ENCODE measurements at places on chromosomes 1 and 21.
A peak's percentile ranks its signal among the peaks of the same experiment; 100 is the strongest.

DNA sequence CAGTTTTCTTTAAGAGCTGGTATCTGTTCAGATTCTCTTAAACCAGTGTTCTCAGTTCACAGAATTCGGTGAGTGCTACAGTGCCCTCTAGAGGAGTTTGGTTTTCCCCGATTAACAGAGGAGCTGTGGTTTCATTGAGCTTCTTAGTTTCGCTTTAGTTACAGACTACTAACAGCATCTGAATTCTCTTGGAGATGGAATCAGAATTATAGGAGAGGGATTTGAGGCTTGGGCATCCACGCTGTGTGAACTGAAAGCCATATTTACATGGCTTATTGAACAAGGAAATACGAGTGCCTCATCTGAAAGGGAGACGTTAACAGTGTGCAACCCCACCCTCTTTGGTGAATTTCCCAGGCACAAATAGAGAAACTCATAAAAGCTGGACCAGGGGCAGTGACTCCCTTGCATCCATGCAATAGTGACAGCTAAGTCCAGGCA is 202.0 kb downstream of the USH2A start:
- peak; percentile 55 for DNase-seq

GRCh38 chr1:93676427-93676826 is 5.2 kb downstream of the BCAR3 start:
- DNase-seq, result no peak

GRCh38 chr21:31543191-31543590 is 116.3 kb upstream of the SOD1 start:
- DNase-seq, result no peak

DNA sequence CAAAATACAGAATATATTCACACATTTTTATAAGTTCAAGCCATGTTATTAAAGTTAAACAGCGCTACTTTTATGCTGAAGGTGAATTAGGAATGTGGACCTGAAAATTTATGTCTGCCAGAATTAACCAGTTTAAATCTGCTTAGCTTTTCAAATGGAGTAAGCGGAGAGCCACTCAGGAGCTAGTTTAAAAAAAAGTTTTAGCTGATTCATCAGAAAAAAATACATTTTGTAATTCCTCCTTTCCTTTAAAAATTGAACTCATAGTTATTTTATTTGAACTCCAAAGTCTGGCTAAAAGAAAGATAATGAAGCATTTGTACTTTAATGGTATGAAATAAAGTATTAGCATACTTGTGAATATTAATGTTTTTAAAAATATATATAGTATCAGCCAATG is 21.2 kb downstream of the C21orf91 start:
- no peak for DNase-seq

GRCh38 chr1:211752317-211752716 is 76.9 kb upstream of the NEK2 start:
- no peak for DNase-seq

- no peak for DNase-seq
Observed at GRCh38 chr1:205339197-205339702, 17.5 kb downstream of the KLHDC8A start.

DNA sequence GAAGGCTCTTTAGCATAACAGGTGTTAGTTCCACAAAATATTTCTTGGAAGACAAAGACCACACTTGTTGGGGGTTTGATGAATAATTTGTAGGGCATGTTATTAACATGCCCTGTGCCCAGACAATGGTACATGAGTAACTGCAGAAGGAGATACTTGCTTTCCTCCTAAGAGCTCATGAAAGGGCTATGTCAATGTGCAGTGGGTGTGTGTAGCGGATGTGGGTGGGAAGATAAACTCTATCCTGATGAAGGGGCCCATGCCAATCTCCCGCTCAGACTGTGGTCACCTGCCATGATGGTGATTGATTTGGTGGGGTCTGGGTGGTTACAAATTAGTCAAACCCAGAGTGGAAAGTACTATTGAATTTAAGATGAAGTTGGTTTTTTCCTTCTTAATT is 69.8 kb upstream of the DNAH14 start:
- DNase-seq, result no peak

DNA sequence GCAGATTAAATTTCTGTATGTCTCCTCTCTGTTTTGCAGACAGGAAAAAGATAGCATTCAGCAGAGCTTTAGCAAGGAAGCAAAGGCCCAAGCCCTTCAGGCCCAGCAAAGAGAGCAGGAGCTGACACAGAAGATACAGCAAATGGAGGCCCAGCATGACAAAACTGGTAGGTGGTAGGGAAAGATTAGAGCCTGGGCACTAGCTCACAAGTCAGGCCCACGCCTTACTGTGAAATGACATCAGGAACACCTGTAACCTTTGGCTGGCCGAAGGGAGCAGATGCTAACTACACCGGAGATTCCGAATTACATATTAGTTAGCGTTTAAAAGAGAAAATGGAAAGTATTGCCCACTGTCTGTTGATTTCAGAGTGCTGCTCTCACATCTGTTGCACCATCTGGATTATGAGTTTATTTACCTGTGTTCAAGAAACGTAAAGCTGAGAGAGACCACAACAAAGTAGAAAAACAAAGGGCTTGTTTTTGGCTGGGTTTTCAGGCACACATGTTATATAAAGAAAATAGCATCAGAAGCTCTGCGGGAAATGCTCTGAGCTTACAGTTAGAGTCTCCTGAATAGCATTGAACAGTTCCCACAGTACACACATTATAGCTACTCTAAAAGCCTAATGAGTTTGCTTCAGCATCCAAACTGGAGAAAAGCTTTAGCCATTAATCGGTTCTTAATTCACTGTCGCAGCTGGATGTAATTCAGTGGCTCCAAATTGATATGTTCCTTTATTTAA is 160.0 kb downstream of the SDCCAG8 start:
- peak; percentile 74 for DNase-seq

- no peak for DNase-seq
Observed at GRCh38 chr1:112798292-112798691, 83.2 kb upstream of the PPM1J start.

GRCh38 chr1:29389533-29390041 is 153.3 kb downstream of the PTPRU start:
- DNase-seq, result no peak

DNA sequence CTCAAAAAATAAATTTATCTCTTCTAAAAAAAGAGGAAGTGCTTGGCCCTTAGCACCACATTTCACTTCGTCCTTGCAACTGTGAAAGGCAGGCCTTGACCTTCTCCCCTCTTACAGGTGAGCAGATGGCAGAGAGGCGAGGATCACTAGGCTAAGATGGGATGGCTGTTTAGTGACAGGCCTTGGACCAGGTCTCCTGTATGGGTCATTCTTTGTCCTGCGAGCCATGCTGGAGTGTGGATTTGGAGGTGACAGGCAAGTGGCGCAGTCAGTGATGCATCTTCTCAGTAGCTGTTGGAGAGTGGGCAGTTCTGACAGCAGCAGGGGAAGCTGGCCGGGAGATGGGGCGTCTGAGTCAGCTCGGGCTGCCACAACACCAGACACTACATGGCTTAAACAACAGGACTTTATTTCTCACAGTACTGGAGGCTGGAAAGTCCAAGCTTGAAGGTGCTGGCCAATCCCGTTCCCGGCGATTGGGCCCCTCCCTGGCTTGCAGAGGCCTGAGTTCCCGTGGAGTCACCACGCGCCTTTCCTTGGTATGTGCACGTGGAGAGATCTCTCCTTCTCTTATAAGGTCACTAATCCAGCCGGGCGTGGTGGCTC is 16.5 kb downstream of the SLC27A3 start:
- no peak for DNase-seq

DNA sequence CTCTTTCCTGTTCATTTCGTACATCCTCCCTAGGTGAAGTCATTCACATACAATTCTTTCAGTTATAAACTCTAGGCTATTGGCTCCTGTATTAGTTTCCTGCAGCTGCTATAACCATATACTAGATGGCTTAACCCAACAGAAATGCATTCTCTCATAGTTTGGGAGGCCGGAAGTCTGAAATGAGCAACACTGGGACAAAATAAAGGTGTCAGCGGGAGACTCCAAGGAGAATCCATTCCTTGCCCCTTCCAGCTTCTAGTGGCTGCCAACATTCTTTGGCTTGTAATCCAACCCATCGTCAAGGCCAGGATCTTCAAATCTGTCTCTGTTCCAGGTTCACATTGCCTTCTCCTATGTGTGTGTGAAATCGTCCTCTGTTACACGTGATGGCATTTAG is 71.3 kb downstream of the TOR3A start:
- DNase-seq, result no peak

- DNase-seq, result no peak
Observed at GRCh38 chr1:55650444-55650843, 435.3 kb upstream of the USP24 start.

DNA sequence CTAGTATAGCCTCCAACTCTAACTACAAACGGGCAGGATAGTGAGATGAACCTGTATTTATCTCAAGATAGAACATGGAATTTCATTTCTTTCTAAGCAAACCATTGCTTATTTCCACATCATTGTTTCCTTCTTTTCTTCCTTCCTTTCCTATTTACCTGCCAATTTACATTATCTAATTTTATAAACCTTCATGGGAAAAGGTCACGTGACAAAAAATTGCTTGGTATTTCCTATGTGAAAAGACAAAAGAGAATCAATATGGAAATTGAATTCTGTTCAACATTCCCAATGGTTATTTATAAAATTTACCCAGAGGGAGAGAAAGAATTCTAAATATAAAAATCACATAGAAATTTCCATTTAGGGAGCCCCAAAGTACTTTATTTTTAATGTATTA is 22.4 kb upstream of the RBM15 start:
- no peak for DNase-seq

- DNase-seq, result no peak
Observed at GRCh38 chr1:65765631-65766030, 27.1 kb upstream of the PDE4B start.

DNA sequence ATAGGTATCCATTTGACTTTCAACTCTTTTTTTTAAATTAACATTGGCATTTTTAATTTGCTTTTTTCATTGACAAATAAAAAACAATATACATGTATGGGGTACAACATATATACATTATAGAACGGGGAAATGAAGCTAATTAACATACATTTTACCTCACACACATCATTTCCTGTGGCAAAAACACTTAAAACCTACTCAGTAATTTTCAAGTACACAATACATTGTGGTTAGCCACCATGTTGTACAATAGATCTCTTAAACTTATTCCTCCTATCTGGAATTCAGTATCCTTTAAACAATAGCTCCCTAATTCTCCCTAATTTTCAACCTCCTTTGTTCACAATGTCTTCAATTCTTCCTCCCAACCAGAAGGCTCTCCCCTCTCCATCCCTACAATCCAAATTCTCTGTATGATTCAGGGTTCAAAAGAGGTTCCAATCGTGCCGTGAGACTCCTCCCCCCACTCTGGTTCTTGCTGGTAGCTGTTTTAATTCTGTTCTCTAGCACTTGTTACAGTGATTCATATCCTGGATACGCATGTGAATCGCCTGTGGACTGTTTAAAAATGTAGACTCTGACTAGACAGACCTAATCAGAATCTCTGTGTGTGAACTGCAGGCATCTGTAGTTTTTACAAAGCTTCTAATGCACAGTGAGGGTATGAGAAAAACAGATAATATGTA is 87.6 kb upstream of the DUSP10 start:
- peak; percentile 38 for DNase-seq

DNA sequence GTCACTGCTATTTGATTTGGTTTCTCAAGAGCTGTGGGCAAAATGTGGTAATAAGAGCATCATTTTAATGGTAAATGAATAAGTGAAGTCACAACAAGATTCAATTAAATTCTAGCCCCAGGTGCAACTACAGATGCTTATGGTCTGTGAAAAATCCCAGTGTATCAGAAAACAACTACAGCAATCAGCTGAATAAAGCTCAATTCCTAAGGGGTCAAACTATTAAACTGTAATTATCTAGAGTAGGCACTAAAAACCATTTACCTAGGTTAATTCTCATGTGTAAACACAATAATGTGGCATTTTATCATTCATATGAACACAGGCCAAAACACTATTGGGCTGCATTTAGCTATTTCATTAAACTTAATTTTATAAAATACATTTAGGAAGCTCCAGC is 9.6 kb downstream of the TARBP1 start:
- DNase-seq, result no peak

DNA sequence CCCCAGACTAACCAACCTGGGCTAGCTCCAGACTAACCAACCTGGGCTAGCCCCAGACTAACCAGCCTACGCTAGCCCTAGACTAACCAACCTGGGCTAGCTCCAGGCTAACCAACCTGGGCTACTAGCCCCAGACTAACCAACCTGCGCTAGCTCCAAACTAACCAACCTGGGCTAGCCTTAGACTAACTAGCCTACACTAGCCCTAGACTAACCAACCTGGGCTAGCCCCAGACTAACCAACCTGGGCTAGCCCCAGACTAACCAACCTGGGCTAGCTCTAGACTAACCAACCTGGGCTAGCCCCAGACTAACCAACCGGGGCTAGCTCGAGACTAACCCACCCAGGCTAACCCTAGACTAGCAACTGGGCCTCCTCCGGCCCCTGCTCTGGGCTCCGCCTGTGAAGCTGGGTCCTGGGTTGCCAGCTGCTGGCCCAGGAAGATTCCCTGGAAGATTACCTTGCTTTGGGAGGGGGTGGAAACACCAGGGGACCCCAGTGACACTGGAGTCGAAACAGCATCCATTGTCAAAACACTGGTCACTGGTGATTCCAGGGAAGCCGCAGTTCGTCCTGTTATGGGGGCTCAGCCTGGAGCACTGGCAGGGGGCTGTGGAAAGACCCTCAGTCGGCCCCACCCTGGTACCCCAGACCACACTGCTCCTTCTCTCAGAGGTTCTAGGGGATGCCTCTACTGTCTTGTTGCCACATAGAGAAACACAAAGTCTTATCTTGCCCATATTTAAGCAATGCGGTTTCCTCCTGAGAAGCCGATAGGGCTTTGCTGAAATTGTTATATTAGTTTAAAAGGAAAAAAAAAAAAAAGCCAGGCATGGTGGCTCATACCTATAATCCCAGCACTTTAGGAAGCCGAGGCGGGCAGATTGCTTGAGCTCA is 1.1 kb downstream of the TFF2 start:
- peak; percentile 36 for DNase-seq

DNA sequence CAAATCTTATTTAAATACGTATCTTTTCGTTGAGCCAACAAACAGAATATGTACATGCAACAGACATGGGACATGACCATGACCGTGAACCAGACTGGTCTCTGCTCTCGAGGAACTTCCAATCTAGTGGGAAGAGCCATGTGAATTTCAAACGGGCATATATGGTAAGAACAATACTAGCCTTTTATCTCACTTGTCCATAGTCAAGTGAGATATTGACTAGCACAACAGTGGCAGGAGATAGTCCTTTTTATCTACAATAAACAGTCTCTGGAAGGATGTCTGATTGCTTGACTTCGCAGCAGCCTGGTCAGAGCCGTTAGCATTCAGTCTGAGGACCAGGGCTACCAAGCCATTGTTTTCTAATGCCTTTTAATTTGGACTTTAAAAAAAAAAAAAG is 12.6 kb upstream of the PLA2G2C start:
- DNase-seq, result no peak

- DNase-seq, result no peak
Observed at GRCh38 chr1:230158415-230159291, 91.6 kb downstream of the GALNT2 start.

GRCh38 chr1:183702087-183702812 is 49.1 kb upstream of the APOBEC4 start:
- DNase-seq, result no peak

GRCh38 chr1:88784551-88784950 is 100.5 kb downstream of the PKN2 start:
- no peak for DNase-seq

Measured in Jurkat, Clone E6-1 (cell line).